Hematopoietic multipotent progenitor cell (in vitro differentiated cells): ENCODE measurements at places on chromosomes 5 and 9.

DNA sequence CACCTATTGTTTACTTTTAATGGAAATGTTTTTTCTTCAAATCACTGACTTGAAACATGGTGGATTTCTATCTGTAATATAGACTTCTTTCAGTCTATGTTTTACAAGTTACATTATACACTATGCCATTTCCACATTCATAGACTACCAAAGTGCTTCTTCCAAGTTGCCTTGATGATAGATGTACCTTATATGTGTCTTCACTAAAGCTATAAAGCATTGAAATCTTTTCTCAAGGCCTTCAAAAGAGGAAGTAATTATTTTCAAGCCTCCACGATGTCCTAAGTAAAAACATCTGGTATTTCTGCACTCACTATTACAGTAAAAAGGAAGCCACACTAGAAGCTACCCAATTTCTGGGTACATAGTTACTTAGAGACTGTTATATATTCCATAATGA is 113.3 kb downstream of the FGF10 start:
- DNase-seq: no peak

- no peak for DNase-seq
Observed at GRCh38 chr9:70494221-70494620, 79.8 kb upstream of the KLF9 start.

DNA sequence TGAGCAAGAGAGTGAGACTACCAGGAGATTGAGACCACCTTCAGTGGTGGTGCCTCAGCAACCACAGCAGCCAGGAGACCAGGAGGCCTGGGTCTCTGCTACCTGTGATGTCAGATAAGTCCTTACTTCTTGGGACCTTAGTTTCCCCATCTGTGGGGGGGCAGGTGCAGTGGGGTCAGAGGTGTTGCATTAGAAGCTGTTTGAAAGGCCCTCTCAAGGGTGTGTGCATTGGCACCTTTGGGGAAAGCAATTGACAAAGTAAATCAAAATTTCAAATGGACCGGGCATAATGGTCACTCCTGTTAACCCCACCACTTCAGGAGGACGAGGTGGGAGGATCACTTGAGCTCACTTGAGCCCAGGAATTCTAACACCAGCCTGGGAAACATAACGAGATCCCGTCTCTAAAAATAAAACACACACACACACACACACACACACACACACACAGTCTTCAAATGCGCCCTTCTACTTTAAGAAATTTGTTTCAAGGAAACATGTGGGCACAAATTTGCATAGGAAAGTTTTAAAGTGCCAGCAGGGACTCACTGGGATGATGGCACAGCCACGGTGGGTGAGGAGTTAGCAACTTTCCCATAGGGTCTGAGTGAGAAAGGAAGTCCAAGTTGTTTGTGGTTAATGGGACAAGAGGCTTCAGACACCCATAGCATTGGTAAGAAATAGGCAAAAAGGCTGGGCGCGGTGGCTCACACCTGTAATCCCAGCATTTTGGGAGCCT is 1.3 kb upstream of the AK1 start:
- DNase-seq: no peak

- peak; percentile 18 for DNase-seq
Observed at GRCh38 chr5:44536650-44537260, 147.5 kb upstream of the FGF10 start.

DNA sequence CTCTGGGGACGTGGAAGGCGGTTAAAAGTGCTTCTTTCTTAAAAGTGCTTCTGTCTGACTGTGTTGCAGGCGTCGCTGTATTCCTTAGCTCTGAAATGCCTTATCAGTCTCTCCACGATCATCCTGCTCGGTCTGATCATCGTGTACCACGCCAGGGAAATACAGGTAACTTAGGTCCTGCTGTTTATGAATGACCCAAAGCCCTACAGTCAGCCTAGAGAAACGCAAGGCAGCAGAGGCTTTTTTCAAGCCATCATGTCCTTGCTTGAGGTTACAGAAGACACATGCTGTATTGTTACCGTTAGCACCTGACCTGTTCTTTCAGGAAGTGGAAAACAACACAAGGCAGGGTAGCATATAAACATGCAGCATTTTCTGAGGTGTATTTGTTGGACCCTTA is 2.0 kb downstream of the KCNN2 start:
- no peak for DNase-seq

DNA sequence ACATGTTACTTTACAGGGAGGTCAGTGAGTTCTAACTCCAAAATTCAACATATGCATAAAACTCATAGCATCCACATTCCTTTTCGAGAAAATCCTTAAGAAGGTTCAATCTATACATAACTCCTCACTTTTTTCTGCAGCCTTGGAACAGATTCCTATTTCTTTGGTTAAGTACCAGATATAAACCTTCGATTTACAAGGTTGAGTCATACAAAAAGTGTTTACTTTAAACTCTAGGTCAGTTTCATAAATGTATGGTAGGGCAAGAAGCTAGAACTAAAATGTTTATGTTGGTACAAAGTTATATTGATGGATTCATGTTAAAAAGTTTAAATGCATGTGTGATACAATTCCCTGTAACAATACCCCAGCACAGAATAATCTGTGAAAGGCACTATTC is 19.4 kb downstream of the CDKN2AIPNL start:
- no peak for DNase-seq

- peak; percentile 1 for DNase-seq
Observed at GRCh38 chr5:60010328-60010727, 116.8 kb upstream of the PDE4D start.

DNA sequence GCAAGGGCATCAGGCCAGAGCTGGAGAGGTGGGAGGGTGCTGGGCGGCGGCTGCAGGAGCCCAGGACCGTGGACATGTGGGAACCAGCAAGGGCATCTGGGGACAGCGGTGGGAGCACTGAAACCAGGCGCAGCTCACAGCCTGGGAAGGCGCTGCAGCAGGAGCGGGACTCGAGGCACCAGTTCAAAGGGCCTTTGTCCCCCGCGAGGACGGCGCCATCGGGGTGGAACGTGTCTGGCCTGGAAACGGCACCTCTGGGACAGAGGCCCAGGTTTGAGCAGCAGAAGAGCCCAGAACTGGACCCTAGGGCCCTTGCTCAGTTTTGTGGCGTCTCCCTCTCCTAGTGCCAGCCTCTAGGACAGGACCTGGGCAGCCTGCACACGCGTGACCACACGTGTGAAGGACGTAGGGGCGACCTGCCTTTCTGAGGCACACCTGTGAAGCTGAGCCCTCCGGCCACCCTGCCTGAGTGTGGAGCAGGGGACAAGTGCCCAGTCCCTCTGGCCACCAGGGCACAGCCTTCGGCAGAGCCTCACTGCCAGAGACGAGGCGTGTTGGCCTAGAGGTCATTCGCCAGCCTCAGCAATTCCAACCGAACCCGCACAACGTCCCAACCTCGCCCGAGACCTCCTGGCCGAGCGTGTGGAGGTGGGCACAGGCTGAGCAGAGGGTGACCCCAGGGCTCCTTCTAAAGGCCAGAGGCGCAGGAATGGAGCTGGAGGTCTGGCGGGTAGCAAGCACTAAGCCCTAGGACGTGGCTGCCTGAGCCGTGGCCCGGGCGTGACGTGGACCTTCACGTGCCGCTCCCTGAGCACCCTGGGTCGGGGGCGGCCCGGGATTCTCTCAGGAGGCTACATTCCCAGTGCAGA is 2.2 kb upstream of the TMEM210 start:
- DNase-seq: no peak

DNA sequence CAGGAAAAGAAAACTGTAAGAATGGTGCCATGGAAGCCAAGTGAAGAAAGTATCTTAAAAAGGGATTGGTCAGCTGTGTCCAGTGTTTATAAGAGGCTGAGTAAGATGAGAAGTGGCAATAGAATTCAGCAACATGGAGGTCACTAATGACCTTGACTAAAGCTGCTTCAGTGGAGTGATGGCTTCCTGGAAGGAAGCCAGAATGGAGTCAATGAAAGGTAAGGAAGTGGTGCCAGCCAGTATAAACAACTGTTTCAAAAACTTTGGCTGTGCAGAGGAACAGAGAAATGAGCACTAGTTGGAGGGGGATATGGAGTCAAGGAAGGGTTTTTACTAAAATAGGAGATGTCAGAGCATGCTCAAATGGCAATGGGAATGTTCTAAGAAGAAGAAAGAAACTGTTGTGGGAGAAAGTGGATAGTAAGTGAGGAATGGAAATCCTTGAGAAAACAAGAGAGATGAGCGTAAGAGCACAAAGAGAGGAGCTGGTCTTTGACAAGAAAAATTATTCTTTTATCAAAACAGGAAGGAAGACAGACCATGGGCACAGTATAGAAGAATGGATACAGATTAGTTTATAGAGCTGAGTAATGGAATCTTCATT is 11.1 kb upstream of the NRG2 start:
- no peak for DNase-seq
